ENCODE measurements at places on chromosomes 2 and 18. TPM values are rescaled to one million over a fixed set of nuclear protein-coding genes. Genes with fewer than 3 reads are reported as not detected.
A peak's percentile ranks its signal among the peaks of the same experiment; 100 is the strongest.

GRCh38 chr18:21074336-21075323, 37.0 kb downstream of the ROCK1 start:
- DNase-seq, result peak; percentile 25
- H3K27me3 ChIP-seq, result no peaks in the 10 kb centered on the region
- H3K36me3 ChIP-seq, result peaks cover 5% of the 10 kb centered on the region
- H3K4me1 ChIP-seq, result peaks cover 58% of the 10 kb centered on the region
- H3K4me3 ChIP-seq, result peak overlapping the region; percentile 27

GRCh38 chr18:69747388-69747787, 200.3 kb downstream of the CD226 start:
- H3K36me3 ChIP-seq, result no peaks in the 10 kb centered on the region
- no peak overlapping the region for H3K4me3 ChIP-seq
- no peaks in the 10 kb centered on the region for H3K27me3 ChIP-seq
- no peak for DNase-seq

The CHST9 gene
- total RNA-seq, result 56.9 TPM

- no peak overlapping the region for H3K27ac ChIP-seq
- H3K4me1 ChIP-seq, result peaks cover 7% of the 10 kb centered on the region
- DNase-seq, result no peak
- H3K36me3 ChIP-seq, result no peaks in the 10 kb centered on the region
- H3K4me3 ChIP-seq, result no peak overlapping the region
Measured at GRCh38 chr2:10765914-10766313, 44.5 kb downstream of the ATP6V1C2 start.

GRCh38 chr2:61149074-61149473, 12.9 kb upstream of the C2orf74 start:
- H3K36me3 ChIP-seq, result peaks cover 33% of the 10 kb centered on the region
- H3K4me3 ChIP-seq, result no peak overlapping the region
- H3K27me3 ChIP-seq, result no peaks in the 10 kb centered on the region
- DNase-seq, result no peak

- no peak for DNase-seq
- peaks cover 15% of the 10 kb centered on the region for H3K4me1 ChIP-seq
- no peak overlapping the region for H3K4me3 ChIP-seq
- no peaks in the 10 kb centered on the region for H3K27me3 ChIP-seq
- no peak overlapping the region for H3K27ac ChIP-seq
Measured at GRCh38 chr2:190929919-190930318, 49.3 kb downstream of the GLS start.

DNA sequence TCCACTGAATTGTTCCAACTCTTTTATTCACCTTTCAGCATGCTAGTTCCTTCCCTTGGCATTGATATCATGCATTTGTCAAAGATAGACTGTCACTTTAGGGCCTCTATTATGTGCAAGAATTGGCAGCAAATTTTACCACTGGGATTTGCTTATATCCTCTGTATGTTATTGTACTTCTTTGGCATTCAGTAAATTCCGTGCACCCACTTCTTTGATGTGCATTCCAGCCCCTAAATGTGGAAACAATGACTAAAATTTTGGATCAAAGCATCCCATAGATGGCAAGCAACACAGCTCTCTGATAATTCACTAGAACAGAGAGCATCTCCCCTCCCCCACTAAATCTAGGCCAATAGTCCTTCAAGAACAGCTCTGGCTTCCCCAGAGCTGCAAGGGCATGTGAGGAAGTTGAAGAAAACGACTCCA, 399.0 kb upstream of the HNRNPA3 start:
- H3K27ac ChIP-seq, result no peak overlapping the region
- H3K36me3 ChIP-seq, result no peaks in the 10 kb centered on the region
- no peak overlapping the region for H3K4me3 ChIP-seq
- H3K27me3 ChIP-seq, result no peaks in the 10 kb centered on the region

The MYO3B gene
- 7.1 TPM for total RNA-seq

DNA sequence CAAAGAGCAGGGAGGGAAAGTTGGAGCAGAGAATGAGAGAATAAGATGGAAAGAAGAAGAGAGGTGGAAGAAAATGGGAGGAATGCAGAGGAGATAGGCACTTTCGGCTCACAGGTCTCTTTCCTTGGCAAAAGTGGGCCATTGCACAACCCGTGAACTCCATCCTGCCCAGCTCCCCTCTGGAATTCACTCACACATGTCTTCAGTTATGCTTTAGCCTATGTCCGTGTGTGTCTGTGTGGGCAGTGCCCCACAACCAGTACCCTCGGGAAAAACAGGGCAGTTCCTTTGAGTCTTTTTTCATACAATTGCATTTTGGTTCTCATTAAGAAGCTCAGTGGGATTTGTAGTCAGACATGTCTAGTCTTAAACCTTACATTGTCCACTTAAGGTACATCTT, 34.5 kb downstream of the DTNA start:
- DNase-seq, result no peak
- no peak overlapping the region for H3K27ac ChIP-seq
- H3K4me3 ChIP-seq, result no peak overlapping the region

DNA sequence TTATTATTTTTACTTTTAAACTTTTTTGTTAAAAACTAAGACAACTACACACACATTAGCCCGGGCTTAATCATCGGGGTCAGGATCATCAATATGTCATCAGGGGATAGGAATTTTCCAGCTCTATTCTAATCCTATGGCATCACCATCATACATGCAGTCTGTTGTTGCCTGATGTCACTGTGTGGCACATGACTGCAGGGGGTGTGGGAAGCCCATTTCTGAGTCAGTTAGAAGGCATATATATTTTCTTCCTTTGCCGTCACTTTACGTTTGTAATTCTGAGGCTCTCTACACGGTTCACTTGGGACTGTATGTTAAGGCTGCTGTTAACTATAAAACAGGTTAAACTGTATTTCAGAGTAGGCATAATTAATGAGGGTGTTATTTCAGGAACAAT, 144.4 kb upstream of the ITGA6 start:
- H3K27ac ChIP-seq, result no peak overlapping the region
- H3K36me3 ChIP-seq, result no peaks in the 10 kb centered on the region
- no peaks in the 10 kb centered on the region for H3K4me1 ChIP-seq
- H3K4me3 ChIP-seq, result no peak overlapping the region
- H3K27me3 ChIP-seq, result no peaks in the 10 kb centered on the region
- DNase-seq, result no peak

GRCh38 chr2:179569831-179570233, 291.6 kb downstream of the ZNF385B start:
- H3K27ac ChIP-seq, result no peak overlapping the region
- no peak for DNase-seq
- H3K36me3 ChIP-seq, result no peaks in the 10 kb centered on the region
- H3K4me3 ChIP-seq, result no peak overlapping the region
- peaks cover 13% of the 10 kb centered on the region for H3K4me1 ChIP-seq

The MRPL53 gene
- 88.9 TPM for total RNA-seq

DNA sequence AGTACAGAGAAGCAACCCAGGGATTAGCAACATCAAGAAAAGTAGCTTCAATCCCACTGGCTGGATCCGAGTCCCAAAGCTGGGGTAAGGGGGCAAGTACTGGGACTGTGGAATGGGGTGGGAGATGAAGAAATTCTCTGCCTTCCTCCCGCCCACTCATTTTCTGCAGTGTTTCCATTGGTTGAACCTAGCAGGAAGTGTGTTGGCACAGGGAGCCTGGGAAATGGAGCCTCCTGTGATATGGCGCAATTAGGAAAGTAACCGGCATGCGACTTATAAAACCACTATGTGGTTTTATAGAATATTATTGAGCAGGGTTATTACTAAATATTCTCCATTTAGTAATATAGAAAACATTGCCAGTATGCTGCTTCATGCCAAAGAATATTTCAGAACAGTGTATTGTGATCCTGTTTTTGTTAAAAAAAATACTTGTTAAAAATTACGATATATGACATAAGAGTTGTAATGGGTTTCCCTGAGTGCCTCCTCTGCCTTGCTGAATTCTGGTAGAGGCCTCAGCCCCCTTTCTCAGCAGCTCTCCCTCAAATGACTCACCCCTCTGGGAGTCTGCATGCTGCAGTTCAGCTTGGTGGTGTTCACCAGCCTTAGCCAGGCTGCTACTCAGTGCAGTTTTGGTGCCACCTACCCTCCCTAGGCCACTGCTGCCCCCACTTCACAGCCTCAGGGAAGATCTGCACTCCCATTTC, 60.5 kb downstream of the HK2 start:
- no peaks in the 10 kb centered on the region for H3K27me3 ChIP-seq
- DNase-seq, result no peak
- H3K27ac ChIP-seq, result no peak overlapping the region
- peaks cover 8% of the 10 kb centered on the region for H3K4me1 ChIP-seq

- H3K36me3 ChIP-seq, result no peaks in the 10 kb centered on the region
- no peak for DNase-seq
- H3K27me3 ChIP-seq, result peaks cover 6% of the 10 kb centered on the region
- peaks cover 8% of the 10 kb centered on the region for H3K4me1 ChIP-seq
- no peak overlapping the region for H3K27ac ChIP-seq
Measured at GRCh38 chr2:11732587-11732986, 13.8 kb upstream of the LPIN1 start.

The INHA gene
- 0.80 TPM for total RNA-seq

GRCh38 chr2:238695538-238695937, 152.3 kb upstream of the TWIST2 start:
- no peak overlapping the region for H3K4me3 ChIP-seq
- H3K36me3 ChIP-seq, result no peaks in the 10 kb centered on the region
- H3K27me3 ChIP-seq, result peaks cover 35% of the 10 kb centered on the region
- DNase-seq, result no peak
- H3K4me1 ChIP-seq, result no peaks in the 10 kb centered on the region

DNA sequence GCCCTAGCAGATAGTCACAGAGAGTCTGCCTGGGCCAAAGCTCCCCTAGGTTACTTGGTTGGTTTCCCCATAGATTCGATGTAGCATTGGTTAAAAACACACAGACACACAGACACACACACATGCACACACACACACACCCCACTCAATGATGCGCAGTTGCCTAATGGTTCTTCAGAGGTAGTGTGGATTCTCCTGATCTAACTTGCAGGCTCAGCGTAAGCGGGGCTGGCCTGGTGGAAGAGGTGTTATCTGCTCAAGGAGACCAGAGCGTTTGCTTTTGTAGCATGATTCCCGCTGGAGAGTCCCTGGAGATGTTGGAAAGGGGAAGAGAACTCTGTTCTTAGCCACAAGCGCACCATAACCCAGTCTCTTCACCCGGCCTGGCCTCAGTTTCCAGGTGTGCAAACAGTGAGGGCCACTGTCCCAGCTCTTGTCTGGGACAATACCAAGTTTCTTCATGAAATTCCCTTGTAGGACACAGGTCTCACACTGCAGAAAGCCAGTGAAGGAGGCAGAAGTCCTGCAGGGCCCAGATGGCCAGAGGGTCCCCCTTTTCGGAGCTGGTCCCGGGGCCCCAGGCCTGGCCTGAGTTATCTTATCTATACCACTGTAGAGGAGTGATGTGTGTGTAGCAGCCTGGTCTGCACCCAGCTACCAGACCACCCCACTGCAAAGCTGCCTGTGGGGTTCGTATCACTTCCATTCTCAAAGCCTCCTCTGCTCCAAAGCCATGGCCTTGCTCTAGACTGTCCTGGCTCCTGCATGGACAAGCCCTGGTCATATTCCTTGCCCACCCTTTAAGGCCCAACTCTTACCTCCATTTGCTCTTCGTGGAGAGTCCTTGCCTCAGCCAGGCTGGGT, 3.7 kb downstream of the ACKR3 start:
- no peak overlapping the region for H3K27ac ChIP-seq
- H3K4me1 ChIP-seq, result peaks cover 9% of the 10 kb centered on the region
- H3K36me3 ChIP-seq, result peaks cover 5% of the 10 kb centered on the region
- no peak overlapping the region for H3K4me3 ChIP-seq
- H3K27me3 ChIP-seq, result no peaks in the 10 kb centered on the region
- DNase-seq, result no peak

DNA sequence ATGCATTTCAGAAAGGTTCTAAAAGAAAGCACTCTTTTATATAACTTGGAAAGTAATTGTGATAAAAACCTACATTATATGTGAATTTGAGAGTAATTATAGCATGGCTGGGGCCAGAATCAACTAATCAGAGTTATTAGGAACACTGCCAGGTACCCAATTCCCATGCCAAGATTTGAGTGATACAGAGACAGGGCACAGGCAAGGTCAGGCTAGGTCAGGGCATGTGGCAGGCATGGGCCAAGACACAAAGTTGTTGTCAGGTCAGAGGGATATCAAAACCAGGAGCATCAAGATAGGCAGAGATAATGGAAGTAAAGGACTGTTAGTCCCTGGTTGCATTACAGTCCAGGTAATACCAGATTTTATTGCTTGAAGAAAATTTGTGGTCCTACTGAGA, 87.4 kb downstream of the MYO3B start:
- no peaks in the 10 kb centered on the region for H3K27me3 ChIP-seq
- no peak overlapping the region for H3K27ac ChIP-seq
- DNase-seq, result no peak
- H3K4me3 ChIP-seq, result no peak overlapping the region
- H3K36me3 ChIP-seq, result no peaks in the 10 kb centered on the region

GRCh38 chr2:2775018-2775417, 443.9 kb upstream of the MYT1L start:
- DNase-seq, result no peak
- H3K4me3 ChIP-seq, result no peak overlapping the region
- H3K27me3 ChIP-seq, result no peaks in the 10 kb centered on the region
- no peaks in the 10 kb centered on the region for H3K36me3 ChIP-seq

The ACOXL gene
- total RNA-seq, result 2.4 TPM

DNA sequence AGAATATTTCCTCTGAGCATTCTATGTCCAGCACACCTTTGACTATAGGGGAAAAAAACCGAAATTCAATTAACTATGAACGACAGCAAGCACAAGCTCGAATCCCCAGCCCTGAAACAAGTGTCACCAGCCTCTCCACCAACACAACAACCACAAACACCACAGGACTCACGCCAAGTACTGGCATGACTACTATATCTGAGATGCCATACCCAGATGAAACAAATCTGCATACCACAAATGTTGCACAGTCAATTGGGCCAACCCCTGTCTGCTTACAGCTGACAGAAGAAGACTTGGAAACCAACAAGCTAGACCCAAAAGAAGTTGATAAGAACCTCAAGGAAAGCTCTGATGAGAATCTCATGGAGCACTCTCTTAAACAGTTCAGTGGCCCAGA, 79.4 kb upstream of the FAM117B start:
- no peaks in the 10 kb centered on the region for H3K4me1 ChIP-seq
- no peak overlapping the region for H3K27ac ChIP-seq
- no peak for DNase-seq
- no peak overlapping the region for H3K4me3 ChIP-seq
- no peaks in the 10 kb centered on the region for H3K27me3 ChIP-seq

GRCh38 chr18:22197668-22198067, 28.3 kb downstream of the GATA6 start:
- H3K4me3 ChIP-seq, result peak overlapping the region; percentile 4
- DNase-seq, result no peak
- peaks cover 71% of the 10 kb centered on the region for H3K4me1 ChIP-seq
- peaks cover 95% of the 10 kb centered on the region for H3K36me3 ChIP-seq

The COLEC12 gene
- total RNA-seq, result not detected

The GKN2 gene
- total RNA-seq, result not detected

The MYCN gene
- total RNA-seq, result 5.5 TPM

The CD207 gene
- not detected for total RNA-seq

- no peak overlapping the region for H3K4me3 ChIP-seq
- no peaks in the 10 kb centered on the region for H3K27me3 ChIP-seq
- H3K36me3 ChIP-seq, result no peaks in the 10 kb centered on the region
- no peak overlapping the region for H3K27ac ChIP-seq
Measured at GRCh38 chr2:224999754-225000153, 42.5 kb downstream of the DOCK10 start.

The ATP6V1C2 gene
- total RNA-seq, result 0.61 TPM

The TMEM150A gene
- 12.1 TPM for total RNA-seq

The VWC2L gene
- not detected for total RNA-seq

The BUB1 gene
- total RNA-seq, result 66.1 TPM

The FASTKD1 gene
- total RNA-seq, result 27.0 TPM

Data from Calu3 (cell line).